Fibroblast of the conjunctiva (primary cell): ENCODE measurements at places on chromosomes 2 and 18.

GRCh38 chr2:196274387-196274809, 103.0 kb upstream of the STK17B start:
- no peak for DNase-seq

GRCh38 chr2:47033102-47033880, 117.7 kb upstream of the MCFD2 start:
- no peak for DNase-seq

- DNase-seq: no peak
Observed at GRCh38 chr2:174027956-174028355, 62.8 kb upstream of the SP3 start.

DNA sequence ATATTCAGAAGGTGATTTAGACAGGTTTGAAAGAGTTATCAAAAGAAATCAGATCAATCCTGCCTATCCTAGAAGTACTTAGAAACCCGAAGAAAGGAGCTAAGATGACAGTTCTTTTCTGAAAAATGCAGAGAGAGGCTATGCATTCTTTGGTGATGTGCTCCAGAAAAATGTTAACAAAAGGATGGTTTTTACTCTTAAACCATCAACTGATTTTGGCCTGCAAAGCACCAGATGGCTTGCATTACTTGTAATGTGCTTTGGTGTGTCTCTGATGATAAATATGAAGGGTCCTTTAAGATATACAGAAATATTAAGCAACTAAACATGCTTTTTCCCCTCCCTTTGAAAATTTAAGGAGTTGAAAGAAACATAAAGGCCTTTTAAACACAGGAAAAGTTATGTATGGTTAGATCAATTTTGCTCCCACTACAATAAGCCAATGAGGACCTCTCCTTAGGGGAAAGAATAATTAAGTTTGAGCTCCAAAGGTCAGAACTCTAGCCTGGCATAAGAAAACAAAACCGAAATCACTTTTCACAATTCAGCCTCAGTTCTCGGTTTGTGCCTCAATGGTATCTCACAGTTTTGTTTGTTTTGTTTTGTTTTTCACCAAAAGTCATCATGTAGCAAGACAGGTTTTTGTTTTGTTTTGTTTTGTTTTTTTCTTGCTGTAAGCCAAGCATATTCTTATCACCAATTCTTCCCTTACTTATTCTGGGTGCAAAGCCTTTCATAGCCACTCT, 302.4 kb upstream of the NT5C1B start:
- no peak for DNase-seq

DNA sequence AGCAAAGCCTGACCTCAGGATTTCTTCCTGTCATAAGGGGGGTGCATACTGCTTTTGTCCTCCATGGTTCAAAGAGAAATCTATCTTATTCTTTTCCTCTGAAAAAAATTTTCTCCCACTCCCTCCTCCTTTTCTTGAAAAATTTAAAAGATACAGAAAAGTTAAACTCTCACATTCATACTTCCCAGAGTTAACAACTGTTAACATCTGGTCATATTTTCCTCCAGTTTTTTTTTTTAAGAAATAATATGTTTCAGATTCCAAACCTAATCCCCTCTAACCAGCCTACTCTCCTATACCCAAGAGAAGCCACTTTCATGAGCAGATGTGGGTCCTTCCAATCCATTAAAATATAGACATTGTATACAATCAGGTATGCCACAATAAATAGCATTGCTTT, 378.9 kb upstream of the HNRNPA3 start:
- no peak for DNase-seq

GRCh38 chr2:118836411-118836930, 11.0 kb downstream of the EN1 start:
- DNase-seq: no peak

DNA sequence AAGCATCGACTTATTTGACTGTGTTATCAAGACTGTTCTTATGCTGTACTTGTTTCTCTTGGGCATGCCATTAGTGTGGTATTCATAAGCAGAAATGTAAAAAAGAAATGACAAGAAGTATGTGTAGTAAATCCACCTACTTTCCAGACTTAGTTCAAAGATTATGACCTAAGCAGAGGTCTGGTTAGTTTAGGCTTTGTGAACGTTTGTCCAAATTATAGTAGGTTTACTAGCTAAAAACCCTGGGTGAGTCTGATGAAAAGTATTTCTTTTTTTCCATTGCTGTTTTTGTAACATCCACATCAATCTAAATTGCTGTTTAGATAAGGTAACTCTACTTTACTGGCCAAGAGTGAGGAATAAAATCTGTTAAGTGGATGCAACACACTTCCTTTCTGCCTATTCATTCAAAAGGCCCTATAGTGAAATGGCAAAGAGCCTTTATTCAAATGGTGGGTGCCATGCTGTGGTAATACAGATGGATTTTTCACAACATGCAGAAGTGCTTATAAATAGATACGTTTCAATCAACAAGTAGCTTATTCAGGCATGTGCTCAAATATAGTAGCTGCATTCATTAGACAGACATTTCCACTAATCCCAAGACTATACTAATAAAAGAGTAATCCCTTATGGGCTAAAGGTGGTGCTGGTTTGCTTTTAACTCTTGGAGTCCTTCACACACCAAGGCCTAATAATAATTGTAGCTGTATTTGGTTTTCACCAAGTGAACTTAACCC, 122.5 kb upstream of the LTBP1 start:
- no peak for DNase-seq

DNA sequence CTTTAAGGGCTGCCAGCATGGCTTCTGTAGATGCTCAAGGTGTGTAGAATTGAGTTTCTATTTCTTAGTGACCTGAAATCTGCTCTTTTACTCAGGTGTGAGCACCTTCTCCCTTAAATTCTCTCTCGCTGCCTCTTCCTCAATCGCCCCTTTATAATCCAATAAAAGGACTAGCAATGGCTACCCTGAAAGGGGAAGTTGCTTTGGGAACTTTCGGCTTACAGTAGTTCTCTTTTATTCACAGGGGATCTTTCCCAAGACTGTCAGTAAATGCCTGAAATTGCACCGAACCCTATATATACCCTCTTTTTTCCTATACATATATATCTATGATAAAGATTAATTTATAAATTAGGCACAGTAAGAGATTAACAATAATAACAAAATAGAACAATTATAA, 121.8 kb downstream of the ACTR3 start:
- DNase-seq: no peak

GRCh38 chr2:54477896-54478295, 21.8 kb downstream of the SPTBN1 start:
- DNase-seq: no peak

GRCh38 chr2:180258041-180258537, 251.0 kb upstream of the CWC22 start:
- no peak for DNase-seq

- DNase-seq: no peak
Observed at GRCh38 chr2:64204703-64205102, 60.5 kb upstream of the PELI1 start.

GRCh38 chr2:74077636-74078035, 70.1 kb downstream of the BOLA3 start:
- DNase-seq: no peak

DNA sequence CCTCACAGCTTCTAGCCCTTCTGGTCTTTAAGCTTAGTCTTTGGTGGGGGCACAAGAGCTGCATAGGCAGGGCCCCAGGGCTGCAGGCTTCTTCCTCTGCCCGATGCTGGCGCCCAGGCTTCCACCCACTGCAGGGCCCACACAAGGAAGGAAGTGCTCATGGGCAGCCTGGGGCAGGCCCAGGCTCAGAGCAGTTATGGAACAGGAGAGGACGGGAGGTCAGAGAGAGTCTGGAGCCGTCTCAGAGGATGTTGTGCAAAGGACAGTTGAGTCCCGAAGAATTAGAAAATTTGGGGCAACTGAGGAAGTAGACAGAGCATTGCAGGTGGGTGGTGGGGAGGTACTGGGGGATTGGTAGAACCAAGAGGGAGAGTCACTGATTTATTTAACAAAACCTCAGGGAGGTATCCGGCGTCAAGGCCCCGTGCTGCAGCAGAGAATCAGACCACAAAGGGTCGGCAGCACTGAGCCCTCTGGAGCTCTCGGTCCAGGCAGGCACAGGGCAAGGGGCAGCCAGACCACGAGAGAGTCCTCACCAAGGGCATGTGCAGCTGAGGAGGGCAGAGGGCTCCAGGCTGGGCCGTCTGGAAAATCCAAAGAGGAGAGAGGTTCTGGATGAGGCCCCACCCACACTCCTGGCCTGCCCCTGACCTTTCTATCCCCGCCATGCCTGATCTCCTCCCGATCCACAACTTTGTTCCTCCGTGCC, 110.8 kb upstream of the GLI2 start:
- no peak for DNase-seq

DNA sequence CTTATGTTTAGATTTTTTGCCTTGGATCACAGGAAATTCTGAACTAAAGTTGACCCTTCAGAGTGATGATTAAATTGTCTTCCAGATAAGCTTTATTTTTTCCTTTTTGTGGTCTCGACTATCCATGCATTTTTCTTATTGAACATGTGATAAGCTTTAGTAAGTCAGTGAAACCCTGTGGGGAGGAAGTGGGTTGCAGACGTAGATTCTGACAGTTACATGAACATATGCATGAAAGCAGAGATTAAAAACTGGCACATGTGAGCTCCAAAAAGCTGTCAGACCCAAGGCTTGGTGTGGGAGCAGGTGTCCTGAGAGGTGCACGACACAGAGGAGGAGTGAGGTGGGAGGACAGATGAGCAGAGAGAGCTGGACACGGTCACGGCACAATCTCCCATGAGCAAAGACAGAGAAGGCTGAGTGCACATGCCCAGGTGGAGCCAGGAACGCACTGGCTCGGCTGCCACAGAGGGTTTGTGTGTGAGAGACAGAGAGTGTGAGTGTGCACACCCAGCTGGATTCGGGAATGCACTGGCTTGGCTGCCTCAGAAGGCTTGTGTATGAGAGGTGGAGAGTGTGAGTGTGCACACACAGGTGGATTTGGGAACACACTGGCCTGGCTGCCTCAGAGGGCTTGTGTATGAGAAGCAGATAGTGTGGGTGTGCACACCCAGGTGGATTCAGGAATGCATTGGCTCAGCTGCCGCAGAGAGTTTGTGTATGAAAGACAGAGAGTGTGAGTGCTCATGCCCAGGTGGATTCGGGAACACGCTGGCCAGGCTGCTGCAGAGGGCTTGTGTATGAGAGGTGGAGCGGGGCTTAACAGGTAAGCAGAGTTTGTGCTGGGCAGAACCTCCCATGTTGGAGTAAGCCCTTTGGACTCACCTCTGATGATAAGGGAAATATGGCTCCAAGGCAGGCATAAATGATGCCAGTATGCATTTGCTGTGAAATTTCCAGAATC, 849.1 kb upstream of the SALL3 start:
- no peak for DNase-seq

DNA sequence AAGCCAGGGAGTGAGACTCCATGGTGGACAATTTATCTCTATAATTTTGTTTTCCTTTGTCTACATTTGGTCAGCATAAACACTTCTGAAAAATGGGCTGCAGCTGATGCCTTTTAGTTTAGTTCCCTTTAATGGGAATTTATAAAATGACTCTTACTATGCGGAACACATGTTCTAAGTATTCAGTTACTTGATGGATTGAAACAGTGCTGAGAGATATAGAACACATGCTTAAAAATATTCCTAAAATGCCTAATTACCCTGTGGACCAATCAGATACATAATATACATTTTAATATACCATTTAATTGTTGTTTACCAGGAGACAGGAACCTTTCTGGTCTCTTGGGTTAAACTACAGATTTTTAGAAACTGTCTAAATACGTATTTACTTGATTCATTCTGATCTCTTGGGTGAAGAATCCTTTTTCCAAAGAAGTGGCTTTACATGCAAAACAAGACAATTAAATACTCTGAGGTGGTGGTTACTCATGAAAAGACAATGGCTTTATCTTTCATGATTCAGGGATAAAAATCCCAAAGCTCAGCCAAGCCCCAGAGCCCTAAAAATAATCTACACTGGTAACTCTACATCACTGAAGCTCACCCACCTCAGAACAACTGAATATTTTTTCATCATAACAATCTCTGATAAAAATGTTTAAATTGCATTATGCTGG, 128.1 kb upstream of the SERTAD2 start:
- DNase-seq: no peak

- no peak for DNase-seq
Observed at GRCh38 chr2:101827246-101827645, 129.7 kb downstream of the MAP4K4 start.

GRCh38 chr2:199583676-199584075, 125.9 kb upstream of the SATB2 start:
- no peak for DNase-seq

- DNase-seq: no peak
Observed at GRCh38 chr2:210519594-210519993, 36.8 kb upstream of the CPS1 start.

DNA sequence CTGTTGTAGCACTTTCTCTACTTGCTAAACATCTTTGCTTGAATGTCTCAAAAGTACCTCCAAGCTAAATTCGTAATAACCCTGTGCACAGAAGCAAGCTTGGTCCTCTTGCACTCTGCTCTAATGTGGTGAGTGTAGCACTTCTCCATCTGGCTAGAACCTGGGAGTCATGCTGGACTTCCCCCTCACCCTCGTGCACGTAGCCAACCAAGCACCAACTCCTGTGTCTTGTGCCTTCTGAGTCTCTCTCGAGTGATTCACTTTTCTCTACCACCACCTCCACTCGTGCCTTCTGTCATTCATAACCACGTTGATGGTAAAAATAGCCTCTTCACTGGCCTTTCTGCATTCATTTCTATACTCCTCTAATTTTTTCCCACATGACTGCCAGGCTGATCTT, 91.9 kb upstream of the KCNE4 start:
- no peak for DNase-seq

DNA sequence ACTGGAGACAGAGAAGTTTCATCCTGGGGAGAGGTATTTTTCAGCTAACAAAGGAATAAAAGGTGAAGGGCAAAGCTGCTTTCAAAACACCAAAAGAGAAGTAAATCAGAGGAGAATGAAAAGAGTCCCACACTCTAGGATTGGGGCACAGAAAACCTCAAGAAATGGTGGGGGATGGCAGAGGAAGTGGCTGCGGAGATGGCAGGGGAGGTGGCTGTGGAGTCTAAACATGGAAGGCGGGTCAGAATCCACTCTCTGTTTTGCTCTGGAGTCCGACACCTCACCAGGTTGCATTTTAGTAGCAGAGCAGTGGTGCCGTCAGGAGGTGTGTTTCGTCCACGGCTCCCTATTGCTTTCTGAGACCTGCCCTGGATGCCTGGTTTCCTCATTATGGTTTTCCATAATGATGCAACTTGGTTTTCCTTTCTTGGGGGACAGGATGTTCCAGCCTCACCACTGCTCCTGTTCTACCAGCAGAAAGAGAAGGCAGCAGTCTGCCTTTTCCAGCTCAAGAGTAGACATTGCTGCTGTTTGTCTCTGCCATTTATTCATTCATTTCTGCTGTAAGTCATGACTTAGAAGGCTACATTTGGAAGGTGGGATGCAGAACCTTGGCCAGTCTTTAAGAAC, 188.7 kb downstream of the ANKRD44 start:
- no peak for DNase-seq

DNA sequence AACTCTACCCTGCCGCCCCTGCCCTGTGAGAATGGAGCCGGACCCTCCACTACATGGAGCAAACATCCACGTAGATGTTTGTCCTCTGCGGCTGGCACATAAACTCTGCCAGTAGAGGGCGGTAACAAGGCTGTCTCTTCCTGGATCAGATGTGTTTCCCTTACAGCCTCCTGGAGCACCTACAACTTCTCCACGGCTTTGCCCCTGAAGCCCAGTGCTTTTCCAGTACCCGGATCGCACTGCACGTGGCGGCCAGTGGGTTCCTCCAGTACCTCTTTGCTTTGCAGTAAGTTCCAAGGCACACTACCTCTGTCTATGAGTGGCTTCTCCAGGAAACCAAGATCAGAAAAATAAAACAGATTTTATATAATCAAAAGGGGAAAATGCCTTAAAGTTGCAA, 651.3 kb downstream of the DCDC2C start:
- no peak for DNase-seq

- DNase-seq: no peak
Observed at GRCh38 chr2:237062585-237062984, 23.1 kb upstream of the COPS8 start.
